Occipital lobe (tissue), 3 donors: ENCODE measurements at places on chromosomes 2 and 18. TPM values are rescaled to one million over a fixed set of nuclear protein-coding genes. Genes with fewer than 3 reads are reported as not detected.

DNA sequence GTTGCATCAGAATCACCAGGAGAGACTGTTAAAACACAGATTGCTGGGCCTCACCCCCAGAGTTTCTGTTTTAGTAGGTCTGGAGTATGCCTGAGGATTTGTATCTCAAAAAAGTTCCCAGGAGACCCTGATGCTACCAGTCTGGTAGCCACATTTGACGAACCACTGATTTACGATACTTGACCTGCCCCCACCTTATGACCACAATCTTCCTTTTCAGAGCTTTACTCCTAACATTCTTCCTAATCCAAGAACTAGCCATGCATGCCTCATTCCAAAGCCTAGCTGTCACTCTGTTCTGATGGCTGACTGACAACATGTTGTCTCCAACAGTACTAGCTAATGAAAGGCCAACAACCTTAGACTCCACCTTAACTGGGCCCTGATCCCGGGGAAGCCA, 191.4 kb downstream of the MBD2 start:
- no peak for DNase-seq

GRCh38 chr2:200159357-200159707, 147.2 kb upstream of the SPATS2L start:
- DNase-seq, result no peak

- no peak for DNase-seq
These were observed 44.6 kb downstream of the SCN7A start for GRCh38 chr2:166449439-166449838.

DNA sequence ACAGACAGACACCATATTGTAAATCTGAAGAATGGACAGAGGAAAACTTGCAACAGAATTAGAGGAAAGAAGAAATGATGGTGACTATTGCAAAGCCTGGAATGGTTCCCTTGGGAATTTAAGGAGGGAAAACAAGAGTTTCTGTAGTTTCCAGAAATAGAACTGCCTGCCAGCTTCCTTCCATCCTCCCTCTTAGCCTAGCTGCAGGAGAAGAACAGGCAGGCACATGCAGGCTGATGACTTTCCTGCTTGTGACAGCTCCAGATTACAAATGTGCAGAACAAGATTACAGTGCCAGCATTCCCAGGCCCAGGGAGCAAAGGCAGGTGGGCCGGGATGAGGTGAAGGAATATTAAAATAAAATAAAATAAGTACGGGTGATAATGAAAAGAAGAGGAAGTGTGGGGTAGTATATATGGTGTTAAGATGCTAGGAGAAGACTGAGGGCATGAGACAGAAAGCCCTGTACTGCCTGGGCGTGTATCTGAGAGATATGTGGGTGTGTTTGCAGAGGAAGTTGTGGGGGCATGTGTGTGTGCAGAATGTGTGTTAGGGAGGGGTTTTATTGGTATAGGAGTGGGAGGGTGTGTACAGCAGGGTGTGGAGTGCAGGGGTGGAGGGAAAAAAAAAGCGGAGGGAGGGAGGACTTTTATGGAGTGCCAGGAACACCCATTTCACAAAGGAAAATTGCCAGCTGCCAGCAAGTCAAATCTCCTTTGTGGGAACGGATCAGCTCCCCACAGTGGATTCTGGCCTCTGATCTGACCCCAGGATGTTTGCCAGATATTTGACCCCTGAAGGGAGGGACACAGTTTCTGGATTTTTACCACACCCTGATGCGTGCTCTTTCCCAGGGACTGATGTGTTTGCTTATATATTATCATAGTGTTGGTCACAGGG, 43.9 kb upstream of the NEMP2 start:
- DNase-seq, result peak; percentile 24

DNA sequence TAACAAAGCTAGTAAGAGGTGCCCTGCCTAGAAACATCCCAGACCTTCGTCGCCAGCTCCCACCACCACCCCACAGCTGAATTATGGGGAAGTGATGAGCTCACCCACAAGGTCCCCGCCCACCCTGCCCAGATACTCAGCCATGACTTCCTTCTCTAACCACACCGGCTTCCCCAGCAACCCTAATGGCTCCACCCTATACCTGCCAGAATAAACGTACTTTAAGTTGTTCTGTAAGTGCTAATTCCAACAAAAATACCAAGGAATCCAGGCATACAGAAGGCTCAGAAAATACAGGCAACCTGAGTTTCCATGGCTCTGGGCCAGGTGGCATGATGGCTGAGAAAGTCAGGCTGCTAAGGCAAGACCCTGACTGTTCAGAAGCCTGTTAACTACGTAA, 39.1 kb downstream of the TMEM163 start:
- DNase-seq, result no peak

The KCNJ13 gene
- total RNA-seq, result 1.1 TPM

The MCM6 gene
- total RNA-seq, result 18.9 TPM

The FBXO48 gene
- 0.94 TPM for total RNA-seq
